GM12865 (cell line): ENCODE measurements at places on chromosomes 5 and 9.

- no peak for DNase-seq
These were observed 5.4 kb downstream of the FCN1 start for GRCh38 chr9:134912126-134912840.

- no peak for DNase-seq
These were observed 402.9 kb downstream of the MLLT3 start for GRCh38 chr9:20219437-20219836.

- no peak for DNase-seq
These were observed 73.1 kb upstream of the TBC1D9B start for GRCh38 chr5:179980767-179981166.

- no peak for DNase-seq
These were observed 217.9 kb downstream of the SPOCK1 start for GRCh38 chr5:137281201-137281600.

GRCh38 chr5:149486726-149487635, 64.3 kb downstream of the CSNK1A1 start:
- no peak for DNase-seq

- DNase-seq = no peak
These were observed 130.1 kb upstream of the FST start for GRCh38 chr5:53350368-53350767.

DNA sequence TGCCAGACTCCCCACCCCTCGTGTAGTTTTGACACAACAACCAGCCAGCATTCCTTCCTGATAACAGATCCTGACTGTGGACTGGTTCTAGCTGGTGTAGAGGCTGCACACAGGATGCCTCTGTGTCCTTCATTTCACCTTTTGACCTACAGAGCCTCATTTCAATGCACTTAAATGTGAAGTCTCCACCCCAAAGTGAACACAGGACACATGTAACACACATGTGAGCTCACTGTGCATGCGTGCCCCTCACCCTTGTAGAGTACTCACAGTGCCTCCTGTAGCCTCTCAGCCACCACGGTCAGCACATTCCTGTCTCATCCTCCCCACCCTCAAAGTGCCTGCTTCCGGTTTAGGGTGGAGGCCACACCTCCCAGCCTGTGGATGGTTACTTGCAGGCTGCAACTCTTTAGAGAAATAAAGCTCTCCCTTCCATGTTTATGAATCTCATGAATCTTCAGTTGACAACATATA, 11.6 kb upstream of the NKD2 start:
- no peak for DNase-seq

GRCh38 chr5:60010853-60011252, 117.3 kb upstream of the PDE4D start:
- DNase-seq = no peak

- DNase-seq = no peak
These were observed 169.4 kb upstream of the GLRA1 start for GRCh38 chr5:152094060-152094459.

GRCh38 chr9:78311886-78312524, 15.1 kb downstream of the PSAT1 start:
- DNase-seq = no peak

DNA sequence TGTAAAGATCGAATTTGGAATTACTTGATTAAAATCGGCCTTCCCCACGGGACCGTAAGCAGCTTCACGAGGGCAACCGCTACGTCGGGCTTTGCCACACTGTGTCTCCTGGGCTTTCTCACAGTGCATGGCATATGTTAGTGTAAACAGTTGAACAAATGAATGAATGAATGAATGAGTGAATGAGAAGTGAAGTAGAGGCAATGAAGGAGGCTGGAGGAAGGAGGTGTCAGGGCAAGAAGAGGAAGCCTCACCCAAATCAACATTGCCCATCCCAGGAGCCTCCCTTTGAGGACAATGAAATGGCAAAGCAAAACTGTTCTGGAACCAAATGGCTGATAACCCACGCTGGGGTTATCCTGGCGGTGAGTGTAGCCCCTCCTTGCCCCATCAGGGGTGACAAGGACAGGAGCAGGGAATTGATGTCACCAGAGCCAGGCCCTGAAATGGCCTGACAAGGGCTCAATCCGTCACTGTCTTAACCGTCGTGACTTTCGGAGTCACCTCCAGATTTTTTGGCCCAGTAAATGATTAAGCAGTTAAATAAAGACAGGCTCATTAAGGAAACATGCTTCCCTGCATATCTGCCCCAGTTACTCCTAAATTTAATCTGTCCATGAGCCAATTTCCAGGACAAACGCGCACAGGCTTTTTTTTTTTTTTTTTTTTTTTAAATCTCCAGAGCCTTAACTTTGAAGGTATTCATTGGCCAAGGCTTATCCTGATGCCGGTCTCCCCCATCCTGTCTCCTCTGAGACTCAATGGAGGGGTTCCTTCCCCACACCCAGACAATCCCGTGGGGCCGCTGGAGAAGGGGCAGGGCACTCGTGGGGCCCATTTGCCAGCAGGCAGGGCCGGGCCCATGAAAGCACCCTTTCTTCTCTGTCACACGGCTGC, 88.4 kb upstream of the BOD1 start:
- no peak for DNase-seq

GRCh38 chr9:111632695-111633388, 1.7 kb downstream of the DNAJC25 start:
- no peak for DNase-seq

DNA sequence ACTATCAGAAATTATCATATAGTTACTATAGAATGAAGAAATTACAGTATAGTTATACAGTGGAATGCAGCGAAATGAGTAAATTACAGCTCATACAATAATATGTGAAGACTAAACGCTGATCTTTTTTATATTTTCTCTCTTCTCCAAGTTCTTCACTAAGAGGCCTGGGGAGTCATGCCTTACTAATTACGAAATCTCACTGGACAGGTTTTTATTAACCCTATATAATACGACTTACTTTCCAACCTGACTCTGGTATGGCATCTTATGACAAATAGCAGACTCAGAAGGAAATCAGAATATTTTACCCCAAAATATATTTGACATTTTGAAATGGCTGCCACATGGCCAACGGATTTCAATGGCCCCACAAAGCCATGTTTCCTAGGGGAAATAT, 9.1 kb downstream of the CARNMT1 start:
- DNase-seq = no peak

DNA sequence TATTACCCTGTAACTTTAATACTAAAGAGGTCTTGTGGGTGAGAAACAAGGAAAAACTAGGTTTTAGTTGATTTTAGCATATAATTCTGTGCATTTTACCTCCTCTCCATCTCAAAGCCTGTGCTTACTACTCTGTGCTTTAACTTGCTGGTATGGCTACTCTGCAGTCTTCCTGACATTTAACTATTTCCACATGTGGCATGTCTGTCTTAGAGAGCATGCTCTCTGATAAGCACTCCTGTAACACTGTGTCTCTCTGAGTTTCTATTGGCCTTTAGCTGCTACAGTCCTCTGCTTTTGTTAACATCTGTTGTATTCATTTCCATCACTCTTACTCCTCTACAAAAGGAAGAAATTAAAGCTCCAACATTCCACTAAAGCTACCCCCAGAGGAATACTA, 418.3 kb downstream of the RAB3C start:
- DNase-seq = no peak

DNA sequence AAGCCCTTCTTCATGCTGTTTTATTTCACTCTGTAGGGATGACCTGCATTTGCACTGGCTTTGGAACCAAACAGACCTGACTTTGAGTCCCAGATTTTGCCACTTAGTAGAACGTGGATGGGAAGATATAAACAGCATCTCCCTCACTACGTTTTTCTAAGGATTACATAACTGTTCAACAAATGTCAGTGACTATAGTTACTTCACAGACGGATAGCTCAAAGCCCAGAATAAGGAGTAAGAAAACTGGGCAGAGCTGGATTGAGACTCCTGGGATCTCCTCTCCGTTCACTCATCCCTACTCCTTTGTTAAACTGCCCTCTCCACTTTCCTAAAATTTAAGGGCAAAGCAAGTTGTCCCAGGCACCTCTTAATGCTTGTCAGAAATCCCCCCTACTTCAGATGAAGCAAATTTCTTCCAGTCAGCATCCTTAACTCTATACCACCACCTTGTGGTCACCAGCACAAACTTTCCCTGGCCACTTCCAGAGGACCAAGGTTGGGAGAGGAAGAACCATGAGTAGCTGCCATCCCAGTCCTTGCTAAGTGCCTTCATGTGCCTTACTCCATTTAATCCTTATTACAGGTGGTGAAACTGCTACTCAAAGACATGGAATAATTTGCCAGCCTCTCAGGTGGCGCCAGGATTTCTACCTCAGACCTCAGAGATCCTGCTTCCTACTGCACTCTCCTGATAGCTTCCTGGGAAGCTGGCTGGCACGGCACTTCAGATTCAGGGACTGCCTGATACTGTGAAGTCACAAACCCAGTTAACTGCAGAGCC, 38.4 kb downstream of the EGR1 start:
- DNase-seq = peak; percentile 59

- DNase-seq = no peak
These were observed 18.8 kb upstream of the KIF2A start for GRCh38 chr5:62287237-62287636.

DNA sequence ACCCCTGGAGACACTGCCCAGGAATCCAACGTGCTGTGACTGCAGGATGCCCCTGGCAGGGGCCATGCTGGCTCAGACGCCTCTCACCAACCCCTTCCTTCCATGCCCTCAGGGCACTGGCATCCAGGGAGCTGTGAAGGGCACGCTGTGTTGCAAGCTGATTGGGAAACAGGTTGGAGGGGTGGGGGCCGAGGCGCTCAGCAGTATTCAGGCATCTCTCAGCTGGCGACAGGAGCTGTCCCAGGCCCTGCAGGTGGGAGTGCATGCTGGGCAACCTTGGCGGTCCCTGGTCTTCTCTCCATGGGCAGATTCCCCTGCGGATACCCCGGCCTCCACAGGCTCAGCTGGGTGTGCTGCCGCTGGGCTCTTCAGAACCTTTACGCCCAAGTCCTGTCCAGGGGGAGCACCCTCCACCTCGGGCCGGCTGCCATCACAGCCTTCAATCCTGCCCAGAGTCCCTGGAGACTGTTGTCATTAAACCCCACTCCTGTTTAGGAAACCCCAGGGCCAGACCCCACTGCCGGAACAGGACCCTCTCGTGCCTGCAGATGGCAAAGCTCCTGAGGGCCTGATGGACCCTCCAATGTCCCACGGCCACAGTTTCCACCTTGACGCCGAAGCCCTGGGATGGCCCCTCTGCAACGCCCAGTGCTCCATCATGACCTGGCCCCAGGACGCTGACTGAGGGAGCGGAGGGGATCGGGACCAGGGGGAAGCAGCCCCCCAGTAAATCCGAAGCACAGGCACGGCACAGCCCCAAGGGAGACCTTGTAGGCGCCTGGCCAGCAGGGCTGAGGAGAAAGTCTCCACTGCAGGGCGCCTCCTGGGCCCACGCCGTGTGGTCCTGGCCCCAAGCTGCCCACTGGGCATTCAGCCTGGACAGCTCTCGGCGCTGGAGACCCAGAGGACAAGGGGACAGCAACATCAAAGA, 9.3 kb downstream of the TPPP start:
- DNase-seq = no peak

- no peak for DNase-seq
These were observed 9.4 kb downstream of the SURF4 start for GRCh38 chr9:133366435-133366834.

- DNase-seq = no peak
These were observed 32.5 kb upstream of the N4BP3 start for GRCh38 chr5:178080618-178081410.

DNA sequence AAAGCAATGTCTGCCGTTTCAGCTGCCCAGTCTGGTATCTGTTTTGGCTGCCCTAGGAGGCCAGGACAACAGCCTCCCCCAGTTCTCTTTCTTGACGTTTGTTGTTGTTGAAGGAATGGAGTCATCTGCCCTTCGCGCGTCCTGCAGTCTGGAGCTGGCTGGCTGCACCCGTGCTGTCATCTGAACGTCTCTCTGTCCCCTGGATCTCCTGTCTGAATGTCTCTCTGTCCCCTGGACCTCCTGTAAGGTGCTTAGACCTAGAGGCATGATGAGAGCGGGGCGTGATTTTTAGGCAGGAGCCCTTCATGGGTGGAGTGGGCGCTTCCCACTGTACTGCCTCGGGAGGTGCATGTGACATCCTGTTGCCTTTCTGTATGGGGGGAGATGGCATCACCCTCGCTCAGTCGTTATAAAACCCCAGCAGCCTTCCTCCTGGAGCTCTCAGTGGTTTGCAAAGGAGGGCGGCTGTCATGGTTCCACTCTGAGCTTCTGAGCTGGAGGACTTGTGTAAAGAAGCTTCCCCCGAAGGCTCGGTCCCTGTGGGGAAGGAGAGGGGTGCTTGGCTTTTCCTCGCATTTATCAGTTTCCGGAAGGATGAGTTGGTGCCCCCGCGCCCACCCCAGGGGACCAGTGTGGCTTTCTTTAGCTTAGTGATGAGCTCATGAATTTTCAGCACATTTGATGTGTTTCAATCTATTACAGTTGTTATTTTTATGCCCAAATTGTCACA, 49.8 kb upstream of the OLFM1 start:
- no peak for DNase-seq

DNA sequence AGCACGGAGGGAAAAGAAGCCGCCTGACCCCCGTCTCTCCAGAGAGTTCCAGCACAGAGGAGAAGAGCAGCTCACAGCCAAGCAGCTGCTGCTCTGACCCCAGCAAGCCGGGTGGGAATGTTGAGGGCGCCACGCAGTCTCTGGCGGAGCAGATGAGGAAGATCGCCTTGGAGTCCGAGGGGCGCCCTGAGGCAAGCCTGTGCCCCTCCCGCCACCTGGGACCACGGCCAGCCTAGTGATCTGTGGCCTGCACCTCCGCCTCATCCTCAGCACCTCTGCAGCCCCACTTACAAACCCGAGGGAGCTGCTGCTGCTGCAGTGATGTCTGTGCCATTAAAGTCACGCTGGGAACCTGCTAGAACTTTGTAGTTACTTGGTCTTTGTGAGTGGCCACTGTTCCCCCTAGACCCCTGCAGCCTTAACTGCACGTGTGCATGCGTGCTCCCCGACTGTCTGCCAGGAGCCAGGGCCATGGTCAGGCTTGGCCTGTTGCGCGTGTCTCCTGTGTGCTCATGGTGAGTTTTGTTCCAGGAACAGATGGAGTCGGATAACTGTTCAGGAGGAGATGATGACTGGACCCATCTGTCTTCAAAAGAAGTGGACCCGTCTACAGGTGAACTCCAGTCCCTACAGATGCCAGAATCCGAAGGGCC, 12.5 kb downstream of the SQSTM1 start:
- DNase-seq = no peak

- no peak for DNase-seq
These were observed 1.1 kb upstream of the SSBP2 start for GRCh38 chr5:81751836-81752643.

DNA sequence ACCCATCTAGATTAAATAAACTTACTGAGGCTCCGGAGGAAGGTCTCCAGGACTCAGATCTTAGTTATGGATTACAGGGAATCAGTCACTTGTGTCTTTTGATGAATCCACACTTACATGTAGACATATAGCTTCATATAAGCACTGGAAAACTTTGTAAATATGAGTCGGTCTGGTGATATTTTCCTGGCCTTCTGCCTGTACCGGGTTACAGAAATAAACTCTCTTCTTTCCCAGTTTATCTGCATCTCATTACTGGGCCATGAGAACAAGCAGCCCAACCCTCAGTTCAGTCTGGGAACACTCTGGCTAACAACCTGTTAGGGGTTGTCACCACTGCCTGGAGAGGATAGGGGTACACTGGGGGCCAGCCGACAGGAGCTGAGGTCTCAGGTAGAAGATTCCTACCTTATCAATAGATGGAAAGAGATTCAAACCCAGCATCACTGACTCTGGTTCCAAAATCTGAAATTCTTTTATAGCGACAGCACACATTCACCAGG, 59.1 kb downstream of the THBS4 start:
- DNase-seq = no peak
